ENCODE measurements at places on chromosomes 7 and 10.

DNA sequence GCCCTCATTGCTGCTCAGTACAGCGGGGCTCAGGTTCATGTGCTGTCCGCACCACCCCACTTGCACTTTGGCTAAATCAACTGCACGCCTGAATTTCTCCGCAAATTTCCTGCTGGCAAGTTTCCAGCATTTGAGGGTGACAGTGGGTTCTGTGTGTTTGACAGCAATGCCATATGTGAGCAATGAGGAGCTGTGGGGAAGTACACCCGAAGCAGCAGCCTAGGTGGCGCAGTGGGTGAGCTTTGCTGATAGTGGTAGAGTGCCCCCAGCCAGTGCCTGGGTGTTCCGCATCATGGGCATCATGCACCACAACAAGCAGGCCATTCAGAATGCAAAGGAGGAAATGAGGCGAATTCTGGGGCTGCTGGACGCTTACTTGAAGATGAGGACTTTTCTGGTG lies 103.9 kb upstream of the POT1 start:
- DNase-seq, result no peak

DNA sequence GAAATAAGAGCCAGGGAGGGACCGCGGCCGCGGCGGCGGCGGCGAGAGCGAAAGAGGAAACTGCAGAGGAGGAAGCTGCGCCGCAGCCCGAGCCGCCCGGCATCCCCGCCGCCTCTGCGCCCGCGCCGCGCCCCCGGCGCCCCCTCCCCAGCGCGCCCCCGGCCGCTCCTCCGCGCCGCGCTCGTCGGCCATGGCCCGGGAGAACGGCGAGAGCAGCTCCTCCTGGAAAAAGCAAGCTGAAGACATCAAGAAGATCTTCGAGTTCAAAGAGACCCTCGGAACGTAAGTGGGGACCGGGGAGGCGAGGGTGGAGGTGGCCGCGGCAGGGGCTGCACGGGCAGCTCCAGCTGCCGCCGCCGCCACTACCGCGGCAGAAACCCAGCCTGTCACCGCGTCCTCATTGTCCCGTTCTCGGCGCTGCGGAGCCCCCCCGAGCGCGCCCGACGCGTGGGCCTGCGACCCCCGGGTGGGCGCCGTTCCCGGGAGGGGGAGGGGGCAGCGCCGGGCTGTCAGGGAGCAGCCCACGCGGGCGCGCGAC lies 351 bp downstream of the CAMK1D start:
- no peak for DNase-seq

- no peak for DNase-seq
Observed at GRCh38 chr10:130459011-130459410, 322.8 kb downstream of the GLRX3 start.

DNA sequence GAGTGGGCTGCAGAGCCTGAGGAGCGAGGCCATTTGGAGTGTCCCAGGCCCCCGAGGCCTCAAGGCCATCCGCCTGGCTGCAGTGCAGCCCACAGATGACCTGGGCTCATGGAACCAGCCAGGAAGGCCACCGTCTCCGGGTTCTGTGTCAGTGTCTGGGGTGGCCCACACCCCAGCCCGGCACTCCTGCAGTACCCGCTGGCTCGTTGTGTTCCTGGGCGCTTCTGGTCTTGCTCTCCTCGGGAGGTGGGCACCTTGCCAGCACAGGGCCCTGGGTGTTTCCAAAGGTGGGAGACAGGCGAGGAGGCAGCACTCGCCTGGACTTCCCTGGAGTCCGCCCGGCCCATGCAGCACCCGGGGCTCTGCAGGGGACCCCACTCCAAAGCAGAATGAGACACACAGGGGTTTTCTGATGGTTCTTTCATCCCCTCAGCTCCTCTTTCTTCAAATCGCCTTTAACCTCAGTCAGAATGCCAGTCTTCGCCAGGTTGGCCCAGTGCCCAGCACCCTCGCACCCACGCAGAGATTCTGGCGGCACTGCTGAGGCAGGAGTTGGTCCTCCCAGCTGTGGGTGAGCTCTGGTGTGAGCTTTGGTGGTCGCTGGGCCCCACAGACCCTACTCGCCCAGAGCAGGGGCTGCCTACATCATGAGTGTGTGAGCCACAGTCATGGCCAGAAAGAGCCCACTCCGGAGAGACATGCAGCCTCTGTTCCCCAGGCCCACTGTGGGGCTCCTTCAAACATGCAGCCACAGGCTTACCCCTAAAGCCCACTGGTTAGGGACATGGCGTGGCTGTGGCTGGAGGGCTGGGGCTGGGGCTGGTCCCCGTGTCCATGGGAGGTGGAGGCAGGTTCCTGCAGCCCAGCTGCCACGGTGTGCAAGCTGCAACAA lies 155.7 kb downstream of the EBF3 start:
- no peak for DNase-seq
